Inflammatory macrophage (primary cell): ENCODE measurements at places on chromosomes 2 and 18.

- DNase-seq, result peak; percentile 17
Observed at GRCh38 chr2:161998857-161999256, 75.2 kb downstream of the DPP4 start.

GRCh38 chr2:150853263-150853662, 365.8 kb upstream of the RND3 start:
- no peak for DNase-seq

GRCh38 chr2:219723311-219723710, 95.9 kb downstream of the SLC4A3 start:
- DNase-seq, result no peak

GRCh38 chr2:2650608-2651375, 319.7 kb upstream of the MYT1L start:
- no peak for DNase-seq

DNA sequence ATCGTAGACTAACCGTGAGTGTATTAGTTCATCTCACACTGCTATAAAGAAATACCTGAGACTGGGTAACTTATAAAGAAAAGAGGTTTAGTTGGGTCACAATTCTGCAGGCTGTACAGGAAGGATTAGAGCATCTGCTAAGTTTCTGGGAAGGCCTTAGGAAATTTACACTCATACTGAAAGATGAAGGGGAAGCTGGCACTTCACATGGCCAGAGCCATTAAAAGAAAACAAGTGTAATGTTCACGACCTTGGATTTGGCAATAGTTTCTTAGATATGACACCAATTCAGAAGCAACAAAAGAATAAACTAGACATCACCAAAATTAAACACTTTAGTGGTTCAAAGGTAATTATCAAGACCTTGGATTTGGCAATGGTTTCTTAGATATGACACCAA, 23.8 kb downstream of the ABCB11 start:
- DNase-seq, result peak; percentile 47

- DNase-seq, result peak; percentile 78
Observed at GRCh38 chr2:70523996-70524965, 29.3 kb downstream of the TGFA start.

GRCh38 chr2:236843161-236843968, 242.3 kb upstream of the COPS8 start:
- no peak for DNase-seq

DNA sequence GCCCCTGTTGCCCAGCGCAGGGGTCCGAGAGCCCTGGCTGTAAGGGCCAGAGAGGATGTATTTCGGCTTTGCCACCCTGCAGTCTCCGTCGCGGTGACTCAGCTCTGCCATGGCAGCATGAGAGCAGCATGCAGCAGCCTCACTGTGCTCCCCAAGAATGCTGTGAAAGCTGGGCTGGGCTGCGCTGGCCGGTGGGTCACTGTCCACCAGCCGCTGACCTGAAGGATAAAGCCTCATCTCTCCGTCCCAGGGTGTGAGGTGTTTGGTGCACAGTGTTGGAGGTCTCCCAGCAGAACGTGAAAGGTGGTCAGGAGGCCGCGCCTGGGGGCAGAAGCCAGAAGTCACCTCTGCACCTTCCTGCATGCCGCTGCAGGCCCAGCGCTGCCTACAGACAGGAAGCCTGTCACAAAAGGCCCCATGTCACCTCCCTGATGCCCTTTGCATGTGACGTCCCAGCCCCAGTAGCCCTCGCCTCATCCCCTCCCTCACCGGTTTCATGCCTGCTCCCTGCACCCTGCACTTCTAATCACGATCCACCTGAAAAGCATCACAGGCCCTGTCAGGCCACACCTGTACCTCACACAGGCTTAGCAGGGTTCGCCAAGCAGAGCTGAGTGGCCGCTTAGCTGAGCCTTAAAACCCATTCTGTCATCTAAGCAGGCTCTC, 342.1 kb downstream of the EIPR1 start:
- no peak for DNase-seq

- no peak for DNase-seq
Observed at GRCh38 chr2:101500180-101500579, 25.3 kb upstream of the RFX8 start.

- no peak for DNase-seq
Observed at GRCh38 chr18:23712445-23712844, 23.2 kb downstream of the LAMA3 start.

GRCh38 chr2:175621821-175622220, 380.2 kb downstream of the LNPK start:
- no peak for DNase-seq

DNA sequence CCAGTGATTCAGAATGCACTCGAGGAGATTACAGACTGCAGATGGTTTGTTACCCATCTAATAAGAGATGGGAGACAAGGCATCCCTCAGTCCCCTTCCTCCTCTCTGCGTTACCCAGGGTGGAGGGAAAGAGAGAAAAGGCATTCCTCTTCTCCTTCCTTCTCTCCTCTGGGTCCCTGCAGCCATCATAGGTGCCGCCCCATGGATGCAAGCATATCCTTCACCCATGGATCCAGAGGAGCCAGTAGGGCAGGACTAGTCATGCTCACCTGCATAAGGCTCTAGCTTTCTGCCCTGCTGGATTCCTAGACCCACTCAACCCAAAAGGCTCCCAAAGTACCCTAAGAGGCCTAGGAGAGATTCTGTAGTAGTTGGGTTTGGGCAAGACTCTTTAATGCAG, 20.4 kb downstream of the CMPK2 start:
- DNase-seq, result peak; percentile 12

- DNase-seq, result no peak
Observed at GRCh38 chr2:43265421-43265820, 39.0 kb upstream of the ZFP36L2 start.

GRCh38 chr18:23573626-23574431, 12.5 kb downstream of the NPC1 start:
- DNase-seq, result peak; percentile 89

DNA sequence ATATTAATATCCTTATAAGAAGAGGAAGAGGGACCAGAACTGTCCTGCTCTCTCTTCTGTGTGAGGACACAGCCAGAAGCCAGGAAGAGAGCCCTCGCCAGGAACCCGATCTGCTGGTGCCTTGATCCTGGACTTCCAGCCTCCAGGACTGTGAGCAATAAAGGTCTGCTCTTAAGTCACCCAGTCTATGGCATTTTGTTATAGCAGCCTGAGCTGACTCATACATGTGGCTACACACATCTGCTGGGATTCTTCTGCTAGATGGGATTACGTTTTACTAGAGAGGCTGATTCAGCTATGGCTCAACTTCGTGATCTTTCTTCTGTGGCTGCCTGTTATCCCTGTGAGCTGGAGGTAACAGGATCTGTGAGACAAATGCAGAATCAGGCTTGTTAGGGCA, 29.6 kb downstream of the ARL4C start:
- DNase-seq, result no peak

- no peak for DNase-seq
Observed at GRCh38 chr2:75233965-75234364, 34.6 kb upstream of the TACR1 start.

GRCh38 chr2:219352448-219353023, 20.0 kb upstream of the RESP18 start:
- DNase-seq, result peak; percentile 82

GRCh38 chr2:30664761-30665358, 142.4 kb downstream of the CAPN13 start:
- DNase-seq, result no peak

GRCh38 chr2:230794497-230794896, 70.2 kb upstream of the ITM2C start:
- DNase-seq, result peak; percentile 70

- no peak for DNase-seq
Observed at GRCh38 chr2:26847655-26848335, at the start of gene DPYSL5. Gene DPYSL5, plus strand, starts transcription at chr2:26848132. Its CDS starts 50,368 bp downstream, at chr2:26898500.

DNA sequence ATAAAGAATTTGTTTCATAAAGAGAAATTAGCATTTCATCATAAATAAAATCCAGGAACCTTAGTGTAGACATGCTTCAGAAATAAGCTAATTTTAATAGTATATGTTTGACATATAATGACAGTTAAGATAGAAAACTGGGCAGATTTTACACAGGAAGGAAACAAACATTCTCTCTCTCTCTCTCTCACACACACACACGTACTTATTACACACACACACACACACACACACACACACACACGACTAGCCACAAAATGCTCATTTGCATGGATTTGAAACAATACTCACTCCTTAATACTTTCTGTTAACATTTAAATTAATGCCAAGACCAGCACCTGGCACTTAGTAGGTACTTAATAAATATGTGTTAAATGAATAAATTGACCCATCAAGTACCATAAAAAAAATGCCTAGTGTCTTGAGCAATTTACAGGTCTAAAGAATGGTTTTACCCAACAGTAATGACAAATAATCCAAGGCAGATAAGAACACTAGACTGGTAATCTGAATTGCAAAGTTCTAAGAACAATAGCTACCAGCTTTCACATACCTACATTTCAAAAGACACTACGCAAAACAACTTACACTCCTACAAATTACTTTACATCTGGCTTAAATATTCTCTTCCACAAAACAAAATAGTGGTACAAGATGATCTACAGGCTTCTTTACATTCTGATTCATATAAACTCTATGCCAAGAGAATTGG, 2.9 kb upstream of the GALNT3 start:
- DNase-seq, result no peak

- DNase-seq, result no peak
Observed at GRCh38 chr2:24121469-24121868, 1.7 kb downstream of the PFN4 start.

- peak; percentile 93 for DNase-seq
Observed at GRCh38 chr2:42764096-42764495, at the start of gene OXER1. Gene OXER1, minus strand, starts transcription at chr2:42764135. Its CDS starts 73 bp downstream, at chr2:42764062.

DNA sequence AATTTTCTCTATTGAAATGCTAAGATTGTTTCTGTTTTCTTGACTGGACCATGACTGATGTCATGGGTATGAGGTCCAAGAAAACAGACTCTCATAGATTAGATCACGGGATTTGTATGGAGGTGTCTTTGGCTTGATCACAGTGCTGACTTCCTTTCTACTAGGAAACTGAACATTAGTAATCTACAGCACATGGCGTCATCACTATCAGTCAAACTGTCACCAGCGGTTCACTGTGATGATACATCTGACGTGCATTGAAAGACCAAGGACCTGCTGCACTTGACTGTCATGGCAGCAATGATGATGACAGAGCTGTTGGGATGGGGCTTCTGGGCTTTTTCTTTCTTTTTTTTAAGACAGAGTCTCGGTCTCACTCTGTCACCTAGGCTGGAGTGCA, 28.2 kb upstream of the IMPA2 start:
- no peak for DNase-seq

GRCh38 chr2:16290311-16291020, 350.1 kb downstream of the MYCN start:
- DNase-seq, result no peak

- no peak for DNase-seq
Observed at GRCh38 chr2:15835991-15836688, 104.2 kb upstream of the MYCN start.

- DNase-seq, result no peak
Observed at GRCh38 chr2:6952101-6952500, 34.9 kb downstream of the RNF144A start.

DNA sequence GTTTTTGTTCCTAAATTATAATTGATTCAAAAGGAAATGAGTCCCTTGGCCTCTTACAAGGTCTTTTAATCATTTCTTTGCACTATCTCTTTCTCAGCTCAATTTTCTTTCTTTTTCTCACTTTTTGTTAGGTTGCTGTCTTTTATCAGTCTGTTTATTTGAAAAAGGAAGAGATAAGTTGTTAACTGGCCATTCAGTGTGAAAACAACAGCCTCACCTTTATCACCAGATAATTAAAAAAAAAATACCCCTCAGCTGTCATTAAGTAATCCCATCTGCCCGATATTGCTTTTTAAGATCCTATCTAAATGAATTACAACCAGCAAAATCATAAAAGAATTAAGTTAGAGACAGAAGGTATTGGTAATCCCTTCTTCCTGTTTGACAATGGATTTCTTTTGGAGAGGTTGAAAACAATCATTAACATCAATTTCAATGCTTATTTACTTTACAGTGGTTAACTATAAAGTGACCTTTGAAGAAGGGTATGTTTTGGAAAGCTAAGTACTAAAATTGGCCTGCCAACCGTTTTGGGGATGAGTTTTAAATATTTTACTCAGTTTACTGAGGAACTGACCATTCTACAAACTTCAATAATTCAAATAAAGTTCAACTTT, 104.9 kb downstream of the TGIF1 start:
- no peak for DNase-seq

DNA sequence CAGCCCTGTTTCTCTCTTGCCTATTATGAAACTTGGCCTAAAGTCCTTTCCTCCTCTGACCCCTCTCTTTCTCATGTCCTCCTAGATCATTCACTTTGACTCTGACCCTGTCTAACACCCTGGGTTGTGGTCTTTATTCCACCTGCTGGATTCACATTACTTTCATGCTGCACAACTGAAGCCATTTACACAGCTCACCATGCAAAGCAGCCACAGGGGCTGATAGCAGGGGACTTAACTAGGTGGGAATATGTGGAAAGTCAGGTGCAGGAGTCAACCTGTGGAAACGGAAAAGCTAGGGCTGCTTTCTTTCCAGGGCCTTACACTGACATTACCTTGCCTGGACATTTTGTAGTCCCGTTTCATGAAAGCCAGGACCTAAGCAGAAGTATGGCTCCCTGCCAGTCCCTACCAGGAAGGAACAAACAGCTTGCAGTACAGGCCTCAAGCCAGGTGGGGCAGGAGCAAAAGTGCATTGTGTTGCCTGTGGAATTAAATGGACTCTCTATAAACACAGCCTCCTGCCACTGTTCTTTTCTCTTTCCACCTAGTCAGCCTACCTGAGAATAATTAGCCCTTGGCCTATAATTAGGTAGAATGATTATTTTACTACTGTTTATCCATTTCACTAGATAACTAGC, 11.8 kb downstream of the MAPRE3 start:
- DNase-seq, result peak; percentile 32

- no peak for DNase-seq
Observed at GRCh38 chr18:50628533-50628905, 68.6 kb downstream of the MAPK4 start.

GRCh38 chr2:628651-629050, 48.6 kb downstream of the TMEM18 start:
- no peak for DNase-seq

DNA sequence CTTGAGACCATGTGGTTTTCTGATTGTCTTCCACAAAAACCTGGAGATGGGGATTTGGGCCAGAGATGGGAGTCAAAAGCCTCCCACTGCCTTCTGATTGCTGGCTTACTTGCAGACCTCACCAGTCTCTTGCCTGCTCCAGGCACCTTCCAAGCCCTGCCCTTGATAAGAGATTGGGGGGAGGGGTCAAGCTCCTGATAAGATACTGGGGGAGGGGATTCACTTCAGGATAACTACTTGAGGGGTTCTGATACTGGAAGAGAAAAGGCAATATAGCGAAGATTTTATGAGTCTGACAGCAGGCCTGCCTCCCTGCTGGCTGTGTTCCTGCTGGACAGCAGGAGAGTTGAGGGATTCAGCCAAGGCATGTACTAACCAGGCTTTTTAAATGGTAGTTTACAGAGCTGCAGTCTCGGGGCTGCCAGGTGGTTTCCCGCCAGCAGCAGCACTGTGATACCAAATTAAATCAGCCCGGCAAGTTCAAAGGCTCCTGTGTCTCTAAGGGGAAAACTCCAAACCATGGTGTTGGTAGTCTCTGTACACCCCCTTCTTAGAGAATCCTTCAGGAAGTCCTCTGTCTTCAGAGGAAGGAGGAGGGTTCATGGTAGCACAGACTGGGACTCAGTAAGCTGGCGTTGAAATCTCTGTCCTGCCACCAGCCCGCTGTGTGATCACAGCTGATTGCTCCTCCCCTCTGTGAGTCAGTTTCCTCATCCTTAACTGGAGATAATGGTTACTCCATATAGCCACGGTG, 58.3 kb downstream of the FBXO36 start:
- DNase-seq, result no peak

GRCh38 chr18:29459972-29460371, 1283.0 kb upstream of the CDH2 start:
- no peak for DNase-seq
